Right ventricle myocardium inferior (tissue), 1 donor: ENCODE measurements at places on chromosomes 12 and 14. TPM values are rescaled to one million over a fixed set of nuclear protein-coding genes. Genes with fewer than 3 reads are reported as not detected.

Gene CRIP1
- total RNA-seq: 82.0 TPM

- peak; percentile 68 for DNase-seq
Measured at GRCh38 chr12:31117203-31118011, 43.7 kb downstream of the DDX11 start.

GRCh38 chr14:93073910-93074769 is 41.6 kb downstream of the ITPK1 start:
- no peak for DNase-seq

DNA sequence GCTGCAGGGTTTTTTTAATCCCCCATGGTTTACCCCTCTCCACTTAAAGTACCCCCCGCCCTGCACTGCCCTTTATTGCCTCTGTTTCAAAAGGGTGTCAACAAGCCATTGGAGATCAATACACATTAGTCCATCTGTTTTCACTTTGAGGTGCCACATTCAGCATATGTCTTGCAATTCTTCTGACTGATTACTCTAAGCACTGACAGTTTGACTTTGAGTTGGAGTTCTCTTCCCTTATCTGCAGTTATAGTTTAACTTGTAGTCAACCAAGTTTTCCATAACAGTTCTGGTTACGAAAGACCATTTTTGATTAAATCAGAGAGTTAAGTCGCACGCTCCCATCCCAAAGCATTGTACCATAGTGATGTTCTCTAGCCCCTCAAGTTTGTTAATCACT is 260.8 kb upstream of the TBX3 start:
- DNase-seq: no peak

DNA sequence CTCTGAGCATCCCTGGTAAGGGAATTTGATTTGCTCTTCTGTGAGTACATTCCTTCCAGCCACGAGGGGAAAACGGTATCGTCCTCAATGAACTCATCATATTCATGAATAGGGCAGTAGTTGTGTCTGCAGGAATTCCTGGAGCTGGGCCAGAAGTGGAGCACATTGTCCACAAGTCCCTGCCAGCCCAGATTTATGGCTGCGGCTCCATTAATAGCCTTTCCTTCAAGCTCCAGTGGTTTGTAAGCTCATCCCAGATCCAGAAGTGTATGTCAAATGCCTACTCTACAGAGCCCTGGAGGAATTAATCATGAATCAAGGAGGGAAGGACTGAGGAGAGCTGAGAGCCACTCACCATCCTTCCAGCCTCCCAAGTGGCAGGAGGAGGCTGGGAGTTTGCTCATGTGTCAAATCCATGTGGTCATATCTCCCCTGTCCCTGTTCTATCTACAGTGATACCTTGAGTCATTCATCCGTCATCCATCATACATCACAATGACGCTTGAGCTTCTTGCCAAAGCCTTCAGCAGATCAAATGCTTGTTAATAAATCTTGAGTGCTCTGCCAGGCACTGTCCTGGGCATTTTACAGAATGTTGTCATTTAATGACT is 65.5 kb downstream of the SVOP start:
- DNase-seq: no peak

Gene SYNDIG1L
- not detected for total RNA-seq

- no peak for DNase-seq
Measured at GRCh38 chr12:101039848-101040531, 170.0 kb downstream of the SLC5A8 start.

- DNase-seq: peak; percentile 98
Measured at GRCh38 chr14:72893636-72894322, at the start of gene DPF3. DPF3 (minus strand) TSS chr14:72894101; CDS start chr14:72894088, 13 bp downstream.

DNA sequence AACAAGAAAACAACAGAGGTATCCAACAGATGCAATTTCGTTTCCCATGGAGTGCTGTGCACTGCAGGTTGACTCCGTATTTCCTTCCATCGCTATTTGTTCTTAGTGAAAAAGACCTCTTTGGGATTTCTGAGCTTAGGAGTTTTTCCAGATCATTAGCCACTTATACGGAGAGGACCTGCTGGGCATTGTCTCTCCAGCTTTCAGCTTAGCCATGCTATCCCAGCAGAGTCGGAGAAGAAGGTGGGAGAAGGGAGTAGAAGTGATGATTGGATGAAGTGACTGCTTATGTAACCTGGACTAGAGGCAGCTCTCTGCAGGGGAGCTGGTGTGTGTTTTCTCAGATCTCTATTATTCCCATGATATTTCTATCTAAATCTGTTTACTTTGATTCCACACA is 737.7 kb downstream of the DIO2 start:
- DNase-seq: no peak

DNA sequence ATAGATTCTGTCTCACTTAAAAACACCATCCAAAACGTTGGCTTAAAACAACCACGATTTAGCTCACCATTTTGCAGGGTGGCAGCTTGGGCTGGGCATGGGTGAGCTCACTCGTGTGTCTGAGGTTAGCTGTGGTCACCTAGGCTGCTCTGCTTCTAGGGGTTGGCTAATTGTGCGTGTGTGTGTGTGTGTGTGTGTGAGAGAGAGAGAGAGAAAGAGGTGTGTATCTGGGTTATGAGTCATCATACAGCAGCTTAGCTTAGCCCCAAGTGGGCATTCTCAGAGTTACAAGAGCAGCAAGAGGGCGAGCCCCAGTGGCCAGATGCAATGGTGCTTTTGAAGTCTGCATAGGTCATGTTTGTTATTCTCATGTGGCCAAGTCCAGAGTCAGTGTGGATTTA is 6.0 kb downstream of the FBXW8 start:
- no peak for DNase-seq

DNA sequence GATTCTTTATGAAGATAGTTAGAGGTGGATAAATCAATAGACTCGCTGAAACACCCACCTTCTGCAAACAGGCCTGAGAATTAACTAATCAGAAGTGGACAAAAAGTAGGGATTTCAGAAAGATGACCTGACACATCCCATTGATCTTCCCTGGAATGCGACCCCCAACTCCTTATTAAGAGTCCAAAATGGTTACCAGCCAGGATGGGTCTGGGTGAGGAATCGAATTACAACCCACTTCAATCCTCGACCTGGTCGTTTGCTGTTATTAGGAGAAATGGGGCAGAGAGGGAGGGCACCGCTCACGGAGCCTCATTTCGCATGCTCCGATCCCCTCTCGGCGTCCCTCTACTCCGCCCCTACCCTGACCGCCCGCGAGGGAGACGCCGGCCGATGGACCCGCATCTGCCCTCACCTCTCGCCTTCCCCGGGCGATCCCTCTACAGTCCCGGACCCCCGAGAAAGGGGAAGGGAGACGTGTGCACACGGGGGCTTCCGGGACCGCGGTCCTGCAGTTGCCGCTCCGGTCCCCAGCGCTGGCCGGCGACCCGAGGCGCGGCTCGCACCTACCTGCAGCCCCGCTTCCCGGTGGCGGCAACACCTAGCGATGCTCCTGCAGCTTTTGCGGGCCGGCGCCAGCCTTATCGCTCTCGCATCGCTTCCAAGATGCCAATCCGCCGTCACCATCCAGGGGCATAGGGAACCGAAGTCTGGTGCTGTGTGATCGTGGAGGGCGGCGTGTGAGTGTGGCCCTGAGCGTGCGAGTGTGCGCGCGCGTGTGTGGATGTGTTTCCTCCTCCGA is 69.3 kb upstream of the USP15 start:
- no peak for DNase-seq

GRCh38 chr12:46266382-46266791 is 2.5 kb downstream of the SLC38A1 start:
- no peak for DNase-seq

- DNase-seq: no peak
Measured at GRCh38 chr12:64105026-64105425, 117.1 kb downstream of the KICS2 start.

Gene CACNA1C
- total RNA-seq: 171 TPM

Gene NTN4
- total RNA-seq: 74.5 TPM
